ENCODE measurements at places on chromosomes 7 and 10. TPM values are rescaled to one million over a fixed set of nuclear protein-coding genes. Genes with fewer than 3 reads are reported as not detected.

PDZD7 gene
- 0.37 TPM for total RNA-seq

CCDC136 gene
- 5.9 TPM for total RNA-seq

AKR1B15 gene
- not detected for total RNA-seq

MBL2 gene
- total RNA-seq, result not detected

DNA sequence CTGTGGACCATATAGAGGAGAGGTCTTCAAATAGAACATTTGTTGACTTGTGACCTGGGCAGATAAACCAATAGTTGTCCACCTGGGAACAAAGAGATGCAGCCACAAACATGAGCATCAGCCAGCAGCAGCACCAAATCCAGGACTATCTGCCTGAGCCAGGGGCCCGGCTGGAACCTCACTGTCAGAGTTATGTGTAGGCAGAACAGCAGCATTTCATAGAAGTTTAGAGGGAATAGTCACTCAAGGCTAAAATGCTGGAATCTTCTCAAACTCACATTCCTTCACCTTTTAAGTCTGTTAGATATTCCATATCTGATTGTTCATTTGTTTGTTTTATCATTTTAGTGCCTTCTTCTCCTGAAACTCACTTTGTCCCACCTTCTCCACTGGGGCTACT is 72.2 kb upstream of the IL6 start:
- no peak for DNase-seq
- no peak overlapping the region for H3K4me3 ChIP-seq
- H3K36me3 ChIP-seq, result no peaks in the 10 kb centered on the region
- no peak overlapping the region for H3K27ac ChIP-seq
- peaks cover 2% of the 10 kb centered on the region for H3K4me1 ChIP-seq

DNA sequence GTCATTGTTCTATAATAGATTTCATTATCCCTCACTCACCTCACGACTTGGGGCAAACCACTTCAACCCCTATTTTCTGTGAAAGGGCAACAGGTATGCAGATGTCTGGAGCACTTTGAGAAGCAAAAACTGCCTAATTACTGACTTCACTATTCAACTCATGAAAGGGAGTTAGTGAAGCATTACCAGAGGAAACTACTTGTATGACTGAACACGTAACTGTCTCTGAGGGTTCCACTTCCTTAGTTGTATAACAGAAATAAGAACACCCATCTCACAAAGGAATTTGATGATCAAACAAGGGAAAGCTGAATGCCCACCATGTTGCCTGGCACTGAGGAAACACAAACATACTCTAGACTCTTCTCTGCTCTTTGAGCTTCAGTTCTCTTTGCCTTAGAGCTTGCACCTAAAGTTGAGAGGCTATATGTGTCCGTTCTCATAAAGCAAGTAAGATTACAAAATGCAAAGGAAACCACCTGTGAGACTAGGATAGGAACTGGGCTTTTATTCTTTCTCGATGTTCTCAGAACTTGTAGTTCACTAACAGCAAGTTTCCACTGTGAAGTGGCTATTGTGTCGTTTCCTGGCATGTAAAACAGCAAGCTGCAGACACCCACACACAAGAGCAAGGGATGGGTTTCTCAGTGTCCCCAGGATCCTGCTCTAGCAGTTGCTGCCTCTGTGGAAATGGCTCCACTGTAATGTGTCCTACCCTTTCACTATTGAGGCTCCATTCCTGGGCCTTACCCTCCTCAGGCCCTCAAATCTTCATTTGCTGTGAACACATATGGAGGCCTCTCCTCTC is 2.6 kb downstream of the TMEM243 start:
- peaks cover 55% of the 10 kb centered on the region for H3K4me1 ChIP-seq
- peak overlapping the region; percentile 97 for H3K27ac ChIP-seq
- H3K4me3 ChIP-seq, result peak overlapping the region; percentile 98
- peaks cover 42% of the 10 kb centered on the region for H3K36me3 ChIP-seq
- peaks cover 6% of the 10 kb centered on the region for H3K27me3 ChIP-seq
- DNase-seq, result peak; percentile 76

DNA sequence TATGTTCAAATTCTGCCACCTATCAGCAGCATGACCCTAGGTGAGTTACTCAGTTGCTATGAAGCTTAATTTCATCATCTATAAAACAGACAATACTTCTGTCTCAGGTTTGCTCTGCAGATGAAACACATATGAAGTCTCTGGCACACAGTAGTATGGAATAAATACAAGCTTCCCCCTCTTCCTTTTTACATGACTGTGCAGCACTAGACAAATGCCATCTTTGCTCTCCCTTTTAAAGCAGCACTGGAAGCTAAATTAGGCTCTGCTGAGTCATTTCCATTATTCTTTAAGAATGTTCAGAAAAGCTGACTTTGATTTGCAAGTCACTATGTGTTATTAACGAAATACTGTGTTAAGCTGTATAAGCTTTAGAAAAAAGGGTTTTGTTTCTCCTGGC is 40.7 kb upstream of the ANAPC16 start:
- H3K36me3 ChIP-seq, result peaks cover 9% of the 10 kb centered on the region
- H3K27me3 ChIP-seq, result no peaks in the 10 kb centered on the region
- no peak for DNase-seq
- H3K27ac ChIP-seq, result no peak overlapping the region
- peaks cover 21% of the 10 kb centered on the region for H3K4me1 ChIP-seq
- no peak overlapping the region for H3K4me3 ChIP-seq

- H3K27me3 ChIP-seq, result peaks cover 10% of the 10 kb centered on the region
- H3K4me3 ChIP-seq, result no peak overlapping the region
- peaks cover 12% of the 10 kb centered on the region for H3K36me3 ChIP-seq
- DNase-seq, result no peak
- H3K27ac ChIP-seq, result no peak overlapping the region
- H3K4me1 ChIP-seq, result peaks cover 8% of the 10 kb centered on the region
Measured at GRCh38 chr7:26370011-26370410, 78.3 kb downstream of the SNX10 start.

DNA sequence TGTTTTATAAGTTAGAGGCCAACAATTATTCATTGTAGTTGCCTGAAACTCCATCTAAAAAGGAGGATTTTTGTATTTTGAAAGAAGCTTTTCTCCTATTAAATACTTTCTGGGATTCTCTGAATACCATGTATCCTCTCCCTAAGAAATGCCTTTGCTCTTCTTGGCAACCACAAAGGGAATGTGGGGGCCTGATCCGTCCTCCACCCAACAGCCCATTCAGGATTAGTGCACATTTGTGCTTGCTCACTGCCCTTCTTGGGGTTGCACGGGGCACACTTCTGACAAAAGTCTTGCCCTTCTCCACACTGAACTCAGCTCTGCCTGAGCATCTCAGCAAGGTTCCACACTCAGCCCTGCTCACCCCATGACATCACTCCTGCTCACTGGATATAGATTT is 194.2 kb downstream of the SLC25A13 start:
- no peaks in the 10 kb centered on the region for H3K27me3 ChIP-seq
- no peak overlapping the region for H3K27ac ChIP-seq
- H3K36me3 ChIP-seq, result peaks cover 23% of the 10 kb centered on the region
- no peak for DNase-seq

DNA sequence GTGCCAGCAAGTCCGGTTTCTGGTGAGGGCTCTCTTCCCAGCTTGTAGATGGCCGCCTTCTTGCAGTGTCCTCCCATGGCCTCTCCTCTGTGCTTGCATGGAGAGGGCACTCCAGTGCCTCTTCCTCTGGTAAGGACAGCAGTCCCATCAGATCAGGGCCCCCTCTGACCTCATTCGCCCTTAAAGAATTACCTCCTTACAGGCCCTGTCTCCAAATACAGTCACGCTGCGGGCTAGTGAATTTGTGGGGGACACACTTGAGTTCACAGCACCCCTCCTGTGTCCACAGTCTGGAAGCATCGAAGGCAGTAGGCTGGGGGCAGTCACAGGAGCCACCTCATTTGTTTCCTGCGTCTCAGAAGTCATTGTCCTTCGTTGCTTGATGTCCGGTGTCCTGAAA is 54.6 kb downstream of the LHPP start:
- H3K27ac ChIP-seq, result no peak overlapping the region
- peaks cover 4% of the 10 kb centered on the region for H3K4me1 ChIP-seq
- H3K27me3 ChIP-seq, result no peaks in the 10 kb centered on the region
- no peak overlapping the region for H3K4me3 ChIP-seq

GRCh38 chr7:112938863-112939573 is 147.6 kb downstream of the GPR85 start:
- H3K36me3 ChIP-seq, result peaks cover 4% of the 10 kb centered on the region
- peak overlapping the region; percentile 50 for H3K27ac ChIP-seq
- peak overlapping the region; percentile 94 for H3K4me3 ChIP-seq
- no peaks in the 10 kb centered on the region for H3K27me3 ChIP-seq
- peaks cover 40% of the 10 kb centered on the region for H3K4me1 ChIP-seq
- DNase-seq, result peak; percentile 43

DNA sequence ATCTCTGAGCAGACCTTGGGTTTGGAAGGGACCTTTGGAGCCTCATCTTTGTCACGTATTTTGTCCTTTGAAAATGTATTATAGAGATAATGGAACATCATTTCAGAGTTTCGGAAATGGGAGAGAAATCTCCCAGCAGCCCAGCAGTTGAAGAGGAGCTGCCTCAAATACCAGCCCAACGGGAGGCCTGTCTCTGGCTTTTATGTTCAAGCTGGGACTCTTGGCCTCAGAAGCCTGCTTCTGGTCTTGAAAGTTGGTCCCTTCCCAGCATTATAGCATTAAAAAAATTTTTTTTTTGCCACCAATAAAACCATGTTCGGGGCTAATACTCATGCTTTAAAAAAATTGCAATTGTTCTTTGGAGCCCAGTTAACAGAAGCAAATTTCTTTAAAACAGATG is 73.4 kb upstream of the CTBP2 start:
- H3K4me3 ChIP-seq, result no peak overlapping the region
- H3K36me3 ChIP-seq, result no peaks in the 10 kb centered on the region
- no peaks in the 10 kb centered on the region for H3K27me3 ChIP-seq
- DNase-seq, result no peak
- no peaks in the 10 kb centered on the region for H3K4me1 ChIP-seq
- no peak overlapping the region for H3K27ac ChIP-seq
